CD4-positive, alpha-beta T cell (primary cell): ENCODE measurements at places on chromosomes 2 and 18.

DNA sequence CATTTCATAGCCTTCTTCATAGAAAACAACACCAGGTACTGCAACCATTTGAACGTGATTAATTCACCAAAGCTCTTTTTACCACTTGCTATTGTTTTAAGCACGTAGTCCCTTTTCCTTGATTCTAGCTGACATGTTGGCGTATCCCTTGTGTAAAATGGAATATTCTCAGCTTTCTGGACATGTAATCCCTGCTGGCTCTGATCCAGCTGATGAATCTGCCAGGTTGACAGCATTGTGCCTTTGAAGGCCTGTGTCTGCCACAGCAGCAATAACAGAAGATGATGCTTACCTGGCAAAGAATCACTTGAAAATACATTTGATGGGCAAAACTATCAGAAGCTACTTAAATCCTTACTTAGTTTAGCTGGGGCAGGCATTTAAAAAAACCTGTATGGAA, 81.0 kb upstream of the CCDC150 start:
- H3K4me1 ChIP-seq: no peaks in the 10 kb centered on the region
- H3K36me3 ChIP-seq: no peaks in the 10 kb centered on the region
- H3K27ac ChIP-seq: no peak overlapping the region
- H3K27me3 ChIP-seq: no peaks in the 10 kb centered on the region

- H3K36me3 ChIP-seq: no peaks in the 10 kb centered on the region
- no peaks in the 10 kb centered on the region for H3K27me3 ChIP-seq
- DNase-seq: no peak
- no peak overlapping the region for H3K4me3 ChIP-seq
These were observed 3.4 kb downstream of the GEN1 start for GRCh38 chr2:17757321-17757720.

- H3K36me3 ChIP-seq: no peaks in the 10 kb centered on the region
- H3K4me1 ChIP-seq: no peaks in the 10 kb centered on the region
- DNase-seq: no peak
- no peak overlapping the region for H3K27ac ChIP-seq
- no peak overlapping the region for H3K4me3 ChIP-seq
These were observed 18.9 kb downstream of the CREG2 start for GRCh38 chr2:101368376-101368775.

- no peak overlapping the region for H3K27ac ChIP-seq
- H3K4me3 ChIP-seq: no peak overlapping the region
- no peaks in the 10 kb centered on the region for H3K4me1 ChIP-seq
- H3K27me3 ChIP-seq: no peaks in the 10 kb centered on the region
These were observed 120.1 kb downstream of the HIBCH start for GRCh38 chr2:190199530-190199929.

DNA sequence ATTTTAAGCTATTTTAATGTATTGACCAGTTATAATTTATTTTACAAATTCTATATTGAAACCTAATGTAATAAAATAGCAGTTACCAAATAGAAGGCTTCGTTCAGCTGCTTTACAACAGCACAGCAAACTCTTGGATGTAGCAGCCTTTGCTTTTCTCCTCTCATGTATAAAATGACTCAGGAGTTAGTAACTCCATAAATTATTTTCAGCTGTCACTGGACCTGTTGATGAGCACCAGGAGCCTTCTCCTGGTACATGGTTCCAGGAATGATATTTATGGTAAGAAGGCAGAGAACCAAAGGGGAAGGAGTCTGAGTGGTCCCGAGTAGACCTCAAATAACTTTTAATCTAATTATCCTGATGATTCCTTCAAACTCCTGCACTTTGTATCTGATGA, 256.4 kb upstream of the NETO1 start:
- no peaks in the 10 kb centered on the region for H3K4me1 ChIP-seq
- H3K4me3 ChIP-seq: no peak overlapping the region
- no peaks in the 10 kb centered on the region for H3K27me3 ChIP-seq
- no peak overlapping the region for H3K27ac ChIP-seq
- no peak for DNase-seq

GRCh38 chr2:120294008-120294340, 41.3 kb downstream of the RALB start:
- peaks cover 40% of the 10 kb centered on the region for H3K36me3 ChIP-seq
- no peak overlapping the region for H3K27ac ChIP-seq
- no peaks in the 10 kb centered on the region for H3K27me3 ChIP-seq
- DNase-seq: no peak
- H3K4me3 ChIP-seq: no peak overlapping the region
- H3K4me1 ChIP-seq: peaks cover 5% of the 10 kb centered on the region

- H3K27me3 ChIP-seq: no peaks in the 10 kb centered on the region
- DNase-seq: no peak
- no peak overlapping the region for H3K4me3 ChIP-seq
- no peaks in the 10 kb centered on the region for H3K36me3 ChIP-seq
- peaks cover 3% of the 10 kb centered on the region for H3K4me1 ChIP-seq
These were observed 51.0 kb downstream of the SF3B1 start for GRCh38 chr2:197383825-197384224.

DNA sequence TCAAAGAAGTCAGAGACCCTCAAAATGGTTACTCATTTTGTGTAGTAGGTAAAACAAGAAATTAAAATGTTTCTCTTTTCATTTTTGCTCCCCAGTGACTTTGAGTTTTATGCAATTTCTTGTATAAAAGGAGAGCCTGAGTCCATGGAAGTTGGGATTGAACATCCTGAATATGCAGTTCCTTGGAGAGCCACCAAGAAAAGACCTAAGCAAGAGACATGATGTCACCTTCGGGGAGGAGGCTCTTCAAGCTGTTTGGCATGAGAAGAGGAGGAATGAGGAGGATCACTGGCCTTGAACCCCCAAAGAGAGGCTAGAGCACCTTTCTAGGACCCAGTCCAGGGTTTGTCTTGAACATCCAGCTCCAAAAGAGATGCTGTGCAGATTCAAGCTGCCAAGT, 83.5 kb upstream of the STPG4 start:
- H3K36me3 ChIP-seq: no peaks in the 10 kb centered on the region
- no peak for DNase-seq
- no peaks in the 10 kb centered on the region for H3K4me1 ChIP-seq
- H3K27ac ChIP-seq: no peak overlapping the region

GRCh38 chr2:70536517-70537055, 17.0 kb downstream of the TGFA start:
- H3K4me1 ChIP-seq: no peaks in the 10 kb centered on the region
- no peak for DNase-seq
- no peak overlapping the region for H3K4me3 ChIP-seq
- H3K36me3 ChIP-seq: no peaks in the 10 kb centered on the region
- H3K27me3 ChIP-seq: no peaks in the 10 kb centered on the region

DNA sequence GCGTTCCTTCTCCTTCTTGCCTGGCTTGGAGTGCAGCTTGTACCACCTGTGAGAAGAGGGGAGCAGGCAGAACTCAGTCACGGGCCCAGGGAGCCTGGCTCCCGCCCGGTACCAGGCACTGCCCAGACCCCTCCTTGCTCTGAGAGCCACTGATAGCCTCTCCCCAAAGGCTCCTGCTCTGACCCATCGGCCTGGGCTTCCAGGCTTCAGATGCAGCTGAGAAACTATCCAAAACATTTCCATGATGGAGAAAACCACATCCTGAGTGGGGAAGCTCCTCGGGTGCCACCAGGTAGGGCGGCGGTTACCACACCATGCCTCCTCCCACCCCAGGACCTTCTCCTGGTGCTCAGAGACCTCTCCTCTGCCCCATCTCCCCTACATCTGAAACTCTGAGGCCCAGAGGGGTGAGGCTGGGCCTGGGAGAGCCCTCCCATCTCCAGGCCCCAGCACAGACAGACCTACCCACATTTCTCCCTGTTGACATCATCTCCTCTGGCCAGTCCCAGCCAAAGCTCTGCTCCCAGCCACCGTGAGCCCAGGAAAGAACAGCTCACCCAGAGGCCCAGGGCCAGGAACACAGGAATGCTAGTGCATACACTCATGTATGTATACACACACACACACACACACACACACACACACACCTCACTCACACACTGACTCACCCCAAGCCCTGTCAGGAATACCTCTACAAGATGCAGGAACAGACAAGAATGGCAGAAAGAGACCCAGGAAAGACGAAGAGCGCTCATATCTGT, 17.9 kb upstream of the SFXN5 start:
- peaks cover 3% of the 10 kb centered on the region for H3K4me1 ChIP-seq
- H3K27ac ChIP-seq: no peak overlapping the region
- H3K36me3 ChIP-seq: no peaks in the 10 kb centered on the region

DNA sequence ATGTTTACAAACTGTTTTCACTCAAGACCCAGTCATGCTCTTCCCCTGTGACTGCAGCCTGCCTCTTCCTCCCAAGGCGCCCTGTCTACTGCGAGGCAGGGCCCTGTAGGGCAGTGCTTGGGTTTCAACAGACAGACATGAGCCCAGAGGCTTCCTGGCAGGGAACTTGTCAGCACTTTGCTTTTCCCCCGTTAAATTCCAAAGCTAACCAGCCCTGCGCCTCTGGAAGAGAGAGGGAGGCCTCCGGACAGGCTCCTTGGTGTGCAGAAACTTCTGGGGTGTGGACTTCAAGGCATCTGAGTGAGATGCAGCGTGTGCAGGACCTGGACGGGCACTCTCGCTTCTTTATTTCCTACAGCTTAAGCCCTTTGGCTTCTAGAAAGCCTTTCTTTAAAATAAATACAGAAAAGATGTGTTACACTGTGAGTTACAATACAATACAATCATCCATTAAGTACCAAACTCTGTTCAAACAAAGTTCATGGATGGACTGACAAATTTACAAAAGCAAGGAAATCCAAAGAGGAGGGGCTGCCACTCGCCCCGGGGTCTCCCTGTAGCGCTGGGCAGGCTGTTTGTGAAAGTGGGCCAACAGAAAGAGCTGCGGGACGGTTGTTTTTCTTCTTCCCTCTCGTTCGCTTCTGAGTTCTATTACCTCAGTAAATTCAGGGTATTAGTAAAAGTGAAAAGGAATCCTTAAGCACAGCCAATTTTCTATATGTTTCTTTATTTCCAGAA, 8.8 kb upstream of the ZNF516 start:
- no peak for DNase-seq
- H3K4me3 ChIP-seq: no peak overlapping the region
- H3K36me3 ChIP-seq: no peaks in the 10 kb centered on the region
- no peaks in the 10 kb centered on the region for H3K27me3 ChIP-seq

GRCh38 chr18:36025025-36025424, 42.3 kb downstream of the RPRD1A start:
- no peak for DNase-seq
- no peaks in the 10 kb centered on the region for H3K27me3 ChIP-seq
- H3K4me1 ChIP-seq: no peaks in the 10 kb centered on the region
- H3K27ac ChIP-seq: no peak overlapping the region
- peaks cover 39% of the 10 kb centered on the region for H3K36me3 ChIP-seq

DNA sequence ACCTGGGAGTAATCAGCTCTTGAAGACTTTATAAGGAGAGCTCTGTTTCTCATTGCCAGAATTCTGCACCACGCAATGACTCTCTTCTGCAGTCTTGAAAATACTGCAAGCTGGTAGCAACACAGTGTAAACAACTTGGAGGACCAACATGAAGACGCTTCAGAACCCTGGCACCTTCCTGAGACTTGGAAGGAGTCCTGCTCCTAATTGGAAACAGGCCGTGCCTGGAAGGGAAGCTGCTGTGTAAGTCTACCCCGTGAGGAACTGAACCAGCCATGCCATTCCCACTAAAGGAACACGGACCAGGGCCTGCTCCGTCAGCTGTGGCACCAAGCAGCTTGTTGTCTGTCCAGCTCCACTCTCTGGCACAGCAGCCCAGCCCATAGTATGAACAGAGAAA, 171.1 kb downstream of the PAX3 start:
- no peaks in the 10 kb centered on the region for H3K4me1 ChIP-seq
- DNase-seq: no peak
- H3K27ac ChIP-seq: no peak overlapping the region
- H3K4me3 ChIP-seq: no peak overlapping the region
- H3K36me3 ChIP-seq: no peaks in the 10 kb centered on the region

DNA sequence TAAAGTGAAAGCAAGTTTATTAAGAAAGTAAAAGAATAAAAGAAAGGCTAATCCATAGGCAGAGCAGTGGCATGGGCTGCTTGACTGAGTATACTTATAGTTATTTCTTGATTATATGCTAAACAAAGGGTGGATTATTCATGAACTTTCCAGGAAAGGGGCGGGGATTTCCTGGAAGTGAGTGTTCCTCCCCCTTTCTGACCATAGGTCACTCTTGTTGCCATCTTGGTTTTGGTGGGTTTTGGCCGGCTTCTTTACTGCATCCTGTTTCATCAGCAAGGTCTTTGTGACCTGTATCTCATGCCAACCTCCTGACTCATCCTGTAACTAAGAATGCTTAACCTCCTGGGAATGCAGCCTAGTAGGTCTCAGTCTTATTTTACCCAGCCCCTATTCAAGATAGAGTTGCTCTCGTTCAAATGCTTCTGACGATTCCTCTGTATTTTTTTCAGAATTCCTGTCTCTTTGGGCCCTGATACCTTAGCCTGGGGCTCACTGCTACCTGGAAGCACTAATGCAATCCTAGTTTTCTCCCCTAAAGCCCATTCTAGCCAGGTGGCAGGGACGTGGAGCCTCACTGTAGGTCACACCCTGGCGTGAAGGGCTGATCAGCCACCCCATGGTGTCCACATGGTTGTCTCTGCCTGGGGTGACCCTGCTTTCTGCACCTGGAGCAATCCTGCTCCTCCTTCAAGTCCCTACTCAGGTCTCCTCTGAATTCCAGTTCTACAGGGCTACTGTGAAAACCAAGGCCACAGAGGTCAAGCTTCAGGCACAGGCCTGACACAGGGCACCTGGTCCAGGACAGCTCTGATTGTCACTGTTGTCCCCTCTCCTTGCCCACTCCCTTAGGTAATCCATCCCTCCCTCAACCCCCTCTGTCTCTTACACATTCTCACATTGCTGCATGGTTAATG, 6.0 kb upstream of the SLC35F6 start:
- H3K27me3 ChIP-seq: no peaks in the 10 kb centered on the region
- no peak overlapping the region for H3K4me3 ChIP-seq
- no peak for DNase-seq
- H3K36me3 ChIP-seq: no peaks in the 10 kb centered on the region
- H3K27ac ChIP-seq: no peak overlapping the region

DNA sequence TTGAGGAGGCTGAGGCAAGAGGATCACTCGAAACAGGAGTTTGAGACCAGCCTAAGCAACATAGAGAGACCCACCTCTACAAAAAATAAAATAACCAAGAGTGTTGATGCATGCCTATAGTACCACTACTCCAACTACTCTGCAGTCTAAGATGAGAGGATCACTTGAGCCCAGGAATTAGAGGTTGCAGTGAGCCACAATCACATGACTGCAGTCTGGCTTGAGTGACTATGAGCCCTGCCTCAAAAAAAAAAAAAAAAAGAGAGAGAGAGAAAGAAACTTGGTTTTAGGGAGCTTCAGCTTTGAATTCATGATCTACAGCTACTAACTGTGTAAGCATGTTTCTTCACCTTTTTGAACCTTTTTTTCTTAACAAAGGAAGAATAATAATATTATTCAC, 119.9 kb downstream of the HNMT start:
- no peaks in the 10 kb centered on the region for H3K27me3 ChIP-seq
- no peaks in the 10 kb centered on the region for H3K36me3 ChIP-seq
- no peak for DNase-seq
- no peaks in the 10 kb centered on the region for H3K4me1 ChIP-seq
- H3K27ac ChIP-seq: no peak overlapping the region
